ENCODE measurements at places on chromosomes 7 and 10. TPM values are rescaled to one million over a fixed set of nuclear protein-coding genes. Genes with fewer than 3 reads are reported as not detected.

DNA sequence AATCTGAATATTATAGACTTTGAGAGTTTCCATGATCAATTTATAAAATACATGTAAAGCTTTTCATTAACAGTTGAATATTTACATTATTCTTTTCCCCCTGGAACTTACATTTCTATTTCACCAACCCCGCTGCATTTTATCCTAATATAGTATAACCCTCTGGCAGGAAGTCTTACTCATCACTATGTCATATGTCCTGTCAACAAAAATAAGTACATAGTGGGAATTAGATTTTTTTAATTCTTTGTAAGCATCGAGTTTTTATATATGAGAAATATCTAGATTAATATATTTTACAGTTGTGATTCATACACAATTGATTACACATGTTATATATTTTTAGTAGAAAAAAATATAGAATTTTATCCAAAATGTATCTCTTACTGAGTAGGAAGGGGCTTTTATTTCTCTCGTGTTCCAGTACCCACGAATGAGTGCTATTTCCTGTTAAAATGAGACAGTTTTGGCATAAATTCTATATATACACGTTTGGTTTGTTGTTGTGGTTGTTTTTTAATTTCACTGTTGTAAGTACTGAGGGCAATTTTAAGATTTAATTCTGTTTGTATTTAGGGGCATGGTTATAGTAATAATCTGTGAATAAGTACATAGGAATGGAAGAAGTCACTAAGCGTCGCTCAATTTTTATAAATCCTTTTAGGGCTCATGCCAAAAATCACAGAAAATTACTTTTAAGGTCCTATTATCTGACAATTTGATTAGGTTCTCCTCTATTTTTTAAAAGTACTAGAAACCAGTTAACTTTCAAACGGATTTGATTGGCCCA, 87.1 kb downstream of the HECW1 start:
- peak; percentile 27 for DNase-seq

- no peak for DNase-seq
These were observed 451.3 kb downstream of the GPAM start for GRCh38 chr10:111732166-111732785.

DNA sequence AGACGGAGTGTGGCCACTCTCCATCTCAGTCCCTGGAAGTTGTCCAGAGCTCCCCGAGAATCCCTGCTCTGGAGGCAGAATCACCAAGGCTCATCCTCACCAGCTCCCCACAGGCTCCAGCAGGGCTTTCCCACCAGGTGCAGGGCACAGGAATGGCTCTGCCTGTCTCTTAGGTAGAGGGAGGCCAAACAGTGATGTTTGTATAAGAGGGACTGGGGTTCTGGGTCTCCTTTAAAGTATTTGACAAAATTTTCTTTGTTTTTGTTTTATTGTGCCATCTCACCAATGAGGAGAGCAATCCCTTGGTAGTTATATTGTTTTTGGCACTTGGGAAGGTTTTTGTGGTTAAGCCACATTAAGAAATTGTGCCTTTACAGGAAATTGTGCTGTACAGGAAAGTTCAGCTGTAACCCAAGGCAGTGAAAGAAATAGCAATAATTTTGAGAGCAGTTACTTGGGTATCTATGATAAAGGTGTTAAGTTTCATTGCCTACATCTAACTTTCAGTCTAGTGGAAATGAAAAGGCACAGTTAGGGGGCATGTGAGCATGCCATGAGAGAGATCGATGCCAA, 219.3 kb upstream of the PRSS58 start:
- peak; percentile 77 for DNase-seq

GRCh38 chr7:96786261-96786997, 76.8 kb upstream of the SEM1 start:
- DNase-seq: no peak

- DNase-seq: peak; percentile 7
These were observed 2.3 kb upstream of the LRRC72 start for GRCh38 chr7:16524332-16524731.

- DNase-seq: peak; percentile 56
These were observed 28.2 kb downstream of the MTERF1 start for GRCh38 chr7:91852263-91852741.

- no peak for DNase-seq
These were observed 20.2 kb upstream of the PFKFB3 start for GRCh38 chr10:6182454-6183098.

DNA sequence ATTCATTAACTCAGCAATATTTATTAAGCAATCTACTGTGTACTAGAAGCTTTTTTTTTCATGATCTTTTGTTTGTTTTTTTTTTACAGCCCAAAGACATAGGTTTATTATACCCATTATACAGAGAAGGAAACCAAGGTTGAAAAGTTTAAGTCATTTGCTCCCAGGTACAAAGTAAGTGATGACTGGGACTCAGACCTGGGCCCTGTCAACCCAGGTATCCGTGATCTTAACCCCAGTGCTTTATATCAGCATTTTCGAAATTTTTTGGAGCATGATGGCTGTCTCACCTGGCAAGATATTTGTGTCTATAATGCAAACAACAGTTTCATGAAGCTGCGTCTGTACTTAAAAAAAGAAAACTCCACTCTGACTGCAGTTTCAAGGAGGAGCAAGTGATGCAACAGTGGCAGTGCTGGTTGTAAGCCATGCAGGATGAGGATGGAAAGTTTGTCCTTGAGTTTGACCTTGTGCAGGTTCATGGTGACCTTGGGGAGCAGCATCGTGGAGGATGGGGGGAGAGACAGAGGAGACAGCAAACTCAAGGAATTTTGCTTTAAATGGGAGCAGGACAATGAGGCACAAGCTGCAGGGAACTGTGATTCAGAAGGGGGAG, 11.8 kb downstream of the SLC29A3 start:
- no peak for DNase-seq

DNA sequence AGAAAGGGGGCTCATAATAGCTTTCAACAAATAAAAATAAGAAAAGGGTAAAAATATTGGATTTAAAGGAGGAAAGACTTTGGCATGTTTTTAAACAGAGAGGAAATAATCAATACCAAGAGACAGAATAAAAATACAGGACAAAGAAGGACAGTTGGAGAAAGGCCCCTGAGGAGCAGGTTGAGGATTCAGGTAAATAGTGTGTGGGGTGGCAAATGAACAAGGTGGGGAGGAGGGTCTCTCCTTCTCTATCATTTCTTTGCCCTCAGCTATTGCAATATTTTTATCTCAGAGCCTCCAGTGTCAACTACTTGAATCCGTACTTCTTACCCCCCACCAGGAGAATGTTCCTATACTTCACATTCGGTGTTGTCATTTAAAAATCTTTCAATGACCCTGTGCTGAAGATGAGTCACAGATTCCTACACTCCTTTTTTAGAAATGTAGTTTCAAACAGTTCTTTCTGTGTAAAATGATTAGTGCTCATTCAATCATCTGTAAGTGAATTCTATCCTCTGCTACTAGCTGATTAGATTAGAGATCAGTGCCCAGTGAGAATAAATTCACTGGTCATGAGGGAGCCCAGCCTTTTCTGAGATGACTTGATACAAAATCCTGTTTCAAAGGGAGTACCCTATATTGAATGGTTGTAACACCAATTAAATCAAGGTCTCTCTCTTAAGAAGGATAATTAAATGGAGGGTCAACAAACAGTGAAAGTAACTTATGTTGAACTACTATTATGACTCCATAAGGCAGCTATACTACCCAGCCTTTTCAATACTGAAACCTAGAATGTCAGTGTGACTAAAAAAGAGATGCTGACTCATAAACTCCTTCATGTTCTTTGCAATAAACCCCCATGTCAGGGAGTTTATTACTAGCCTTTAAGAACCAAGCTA, 50.4 kb upstream of the WNT16 start:
- DNase-seq: peak; percentile 82

DNA sequence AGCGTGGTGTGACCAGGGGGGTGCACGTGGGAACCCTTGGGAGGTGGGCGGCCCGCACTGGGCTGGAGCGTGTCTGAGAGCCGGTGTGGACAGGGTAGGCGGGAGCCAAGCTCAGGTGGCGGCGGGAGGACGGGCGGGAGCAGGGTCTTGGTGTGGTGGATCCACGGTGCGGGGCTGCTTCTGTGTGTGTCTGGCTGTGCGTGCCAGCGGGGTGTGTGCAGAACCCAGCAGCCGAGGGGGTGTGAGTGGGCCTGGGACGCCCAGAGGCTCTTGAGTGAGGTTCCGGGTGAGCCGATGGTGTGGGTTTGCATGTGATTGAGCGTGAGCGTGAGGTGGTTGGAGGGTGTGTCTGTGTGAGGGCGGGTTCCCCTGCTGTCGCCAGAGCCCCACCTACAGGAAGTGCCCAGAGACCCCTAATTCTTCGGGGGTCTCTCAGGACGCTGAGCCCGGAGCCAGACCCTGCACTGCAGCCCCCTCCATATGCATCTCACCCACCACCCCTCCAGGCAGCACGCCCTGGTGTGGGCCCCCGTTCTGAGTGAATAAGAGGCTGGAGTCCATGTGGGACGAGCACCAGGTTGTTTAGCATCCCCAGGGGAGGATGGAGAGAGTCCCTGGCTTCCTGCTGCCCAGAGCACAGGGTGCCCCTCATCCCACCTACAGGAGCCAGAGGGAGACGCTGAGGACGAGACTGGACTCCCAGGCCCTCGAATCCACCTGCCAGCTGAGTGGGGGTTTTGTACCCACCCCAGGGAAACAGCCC, 78.2 kb downstream of the ELFN1 start:
- no peak for DNase-seq

DNA sequence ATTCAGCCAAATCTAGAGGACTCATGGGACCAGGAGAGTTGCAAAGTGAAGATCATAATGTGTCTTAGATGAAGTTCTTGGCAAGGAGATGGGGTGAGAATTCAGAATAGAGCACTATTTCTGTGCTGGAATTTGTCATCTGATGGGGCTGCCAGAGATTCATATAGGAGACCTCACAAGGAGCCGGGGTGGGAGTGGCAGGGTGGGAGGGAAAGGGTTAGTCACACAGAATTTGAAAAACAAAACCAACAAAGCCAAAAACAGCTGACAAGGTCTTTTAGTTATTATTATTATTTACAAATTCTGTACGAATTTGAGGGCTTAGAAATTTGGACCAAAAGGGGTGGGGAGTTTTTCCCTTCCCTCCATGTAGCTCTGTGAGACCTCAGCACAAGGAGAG, 1.7 kb downstream of the SLC13A1 start:
- no peak for DNase-seq

DNA sequence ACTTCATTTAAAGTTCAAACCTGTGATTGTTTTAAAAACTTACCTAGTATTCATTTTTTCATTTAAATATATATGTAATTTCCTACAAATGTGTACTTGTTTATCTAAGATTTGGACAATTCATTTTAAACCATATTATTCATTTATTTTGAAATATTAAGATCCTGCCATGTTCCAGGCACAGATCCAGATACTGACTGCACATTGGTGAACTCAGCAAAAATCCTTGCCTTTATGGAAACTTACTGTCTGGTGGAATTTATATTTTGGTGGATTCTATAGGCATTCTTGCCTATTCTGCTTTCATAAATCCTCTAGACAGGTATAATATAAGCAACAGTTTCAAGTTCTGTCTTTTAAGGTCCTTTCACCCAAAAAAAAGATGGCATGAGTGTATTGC, 48.3 kb upstream of the RPA3 start:
- no peak for DNase-seq

DNA sequence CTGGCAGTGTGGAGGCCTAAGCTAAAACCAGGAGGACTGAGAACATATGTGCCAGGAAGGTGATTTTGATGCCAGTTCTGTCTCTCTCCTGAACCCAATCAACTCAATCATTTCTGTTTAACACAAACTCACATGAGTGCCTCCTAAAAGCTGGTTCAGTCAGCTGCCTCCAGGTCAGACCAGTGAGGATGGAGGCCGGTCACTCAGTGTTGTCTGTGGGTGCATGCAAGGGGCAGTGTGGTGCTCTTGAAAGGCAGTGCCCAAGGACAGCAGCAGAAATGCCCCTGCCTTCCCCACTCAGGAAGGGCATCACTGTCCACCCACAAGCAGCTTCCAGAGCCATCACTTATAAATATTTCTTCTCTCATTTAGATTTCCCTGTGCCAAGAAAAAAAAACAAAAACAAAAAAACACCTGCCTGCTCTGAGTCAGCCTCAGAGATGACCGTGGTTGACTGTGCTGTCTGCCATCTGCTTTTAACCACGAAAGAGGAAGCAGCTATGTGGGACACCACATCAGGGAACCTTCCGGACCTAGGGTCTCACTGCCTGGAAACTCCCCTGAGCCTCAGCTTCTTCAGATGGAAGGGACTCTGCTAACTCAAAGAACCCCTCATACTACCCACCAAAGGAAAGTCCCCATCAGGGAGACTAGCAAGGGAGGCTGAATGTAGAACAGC, 39.1 kb downstream of the VOPP1 start:
- DNase-seq: peak; percentile 70

DNA sequence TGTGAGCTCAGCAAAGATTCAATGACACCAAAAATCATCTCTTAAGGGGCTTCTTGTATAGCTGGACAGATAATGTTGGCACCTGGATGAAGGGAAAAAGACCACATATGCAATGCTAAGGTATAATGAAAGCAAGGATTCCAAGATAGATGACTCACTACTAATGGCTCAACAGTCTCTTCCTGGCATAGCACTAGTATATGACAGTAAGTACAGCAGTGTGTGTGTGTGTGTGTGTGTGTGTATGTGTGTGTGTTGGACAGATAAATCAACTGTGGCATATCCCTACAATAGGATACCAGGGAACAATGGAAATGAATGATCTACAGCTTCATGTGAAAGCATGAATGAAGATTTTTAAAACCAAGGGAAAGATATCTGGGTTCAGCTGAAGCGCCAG, 257.1 kb downstream of the SFMBT2 start:
- peak; percentile 62 for DNase-seq

DNA sequence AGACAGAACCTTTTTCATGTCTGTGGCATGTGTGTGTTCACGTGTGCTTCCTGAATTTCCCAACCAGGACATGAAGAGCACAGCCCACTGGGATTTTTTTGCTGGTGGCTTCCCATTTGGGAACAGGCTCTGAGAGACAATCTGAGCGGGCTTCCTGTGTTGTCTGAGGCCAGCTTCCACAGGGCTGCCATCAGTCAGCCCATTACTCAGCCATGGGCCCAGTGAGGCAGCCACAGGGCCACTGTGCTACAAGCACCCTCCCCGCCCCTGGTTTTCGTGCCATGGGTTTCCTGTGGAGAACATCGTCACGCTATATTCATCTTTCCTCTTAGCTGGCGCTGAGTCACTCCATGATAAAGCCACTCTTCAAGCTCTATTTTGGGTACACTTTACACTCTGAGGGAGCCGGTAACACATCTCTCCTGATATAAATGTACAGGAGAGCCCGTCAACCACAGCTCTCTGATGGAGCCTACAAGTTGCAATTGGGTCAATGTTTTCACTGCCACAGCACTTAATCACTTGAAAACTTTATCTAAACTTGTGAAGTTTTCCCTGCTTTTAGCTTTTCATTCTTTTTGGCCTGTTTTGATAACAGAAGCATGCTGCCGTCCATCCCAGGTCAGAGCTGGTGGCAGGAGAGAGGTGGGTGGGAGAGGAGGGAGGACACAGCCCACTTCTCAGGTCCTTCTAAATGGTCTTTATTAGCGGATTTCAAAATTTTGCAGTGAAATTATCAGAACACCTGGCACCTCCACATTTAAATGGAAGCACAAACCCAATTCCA, 96.9 kb downstream of the HIPK2 start:
- peak; percentile 99 for DNase-seq

Gene DNAJC2
- 24.7 TPM for total RNA-seq

Gene PON1
- total RNA-seq: not detected

Gene MBL2
- not detected for total RNA-seq

Gene CALML5
- not detected for total RNA-seq

Gene CTTNBP2
- 0.59 TPM for total RNA-seq

Gene KEL
- not detected for total RNA-seq

Data from M059J (cell line).